ENCODE measurements at places on chromosomes 5 and 9.

DNA sequence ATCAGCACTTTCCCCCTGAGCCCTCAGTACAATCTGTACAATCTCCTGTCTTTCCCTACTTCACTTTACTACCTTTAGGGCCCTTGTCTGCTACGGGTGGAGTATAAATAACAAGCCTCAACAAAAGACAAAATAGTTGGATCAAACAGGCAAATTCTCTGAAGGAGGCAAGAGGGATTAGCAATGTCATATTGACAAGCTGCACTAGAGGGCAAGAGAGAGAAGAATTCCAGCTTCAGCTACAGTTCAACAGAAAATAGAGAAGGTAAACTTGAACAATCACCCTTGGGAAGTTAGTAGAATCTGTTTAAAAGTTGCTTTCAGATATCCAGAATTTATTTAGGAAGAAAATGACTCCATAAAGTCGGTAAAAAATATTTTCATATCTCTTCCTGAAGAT is 68.4 kb upstream of the IZUMO3 start:
- DNase-seq, result no peak

- DNase-seq, result no peak
These were observed 42.0 kb downstream of the SFXN1 start for GRCh38 chr5:175520321-175520720.

- DNase-seq, result no peak
These were observed 173.1 kb downstream of the SYK start for GRCh38 chr9:90974643-90975245.

DNA sequence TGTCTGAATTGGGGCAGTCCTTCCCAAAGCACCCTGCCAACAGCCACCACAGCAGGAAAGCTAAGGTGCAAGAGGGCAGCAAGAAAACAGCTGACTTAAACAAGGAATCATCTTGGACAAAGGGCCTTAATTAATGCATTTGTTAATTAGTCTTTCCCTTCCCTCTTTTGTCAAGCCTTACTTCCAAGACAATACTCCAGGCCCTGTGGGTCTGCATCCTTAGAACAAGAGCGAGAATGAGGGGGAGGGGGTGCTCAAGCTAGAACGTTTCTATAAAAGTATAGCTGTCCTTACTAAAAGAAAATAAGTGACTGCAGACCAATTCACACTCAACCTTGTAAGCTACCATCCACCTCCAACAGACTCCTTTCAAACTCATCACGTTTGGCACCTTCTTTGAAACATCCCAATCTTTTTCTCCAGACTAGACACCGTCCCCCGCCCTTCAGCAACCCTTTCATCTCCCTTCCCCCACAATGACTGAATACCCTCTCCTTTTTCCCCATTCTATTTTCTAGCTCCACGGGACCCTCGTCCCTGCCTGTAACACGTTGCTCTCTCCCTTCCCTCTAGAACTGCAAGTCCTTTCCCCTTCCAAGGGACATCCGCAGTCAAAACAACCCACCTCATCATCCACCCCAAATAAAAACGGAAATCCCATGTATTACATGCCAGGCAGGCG is 85.7 kb upstream of the RNF38 start:
- DNase-seq, result no peak

DNA sequence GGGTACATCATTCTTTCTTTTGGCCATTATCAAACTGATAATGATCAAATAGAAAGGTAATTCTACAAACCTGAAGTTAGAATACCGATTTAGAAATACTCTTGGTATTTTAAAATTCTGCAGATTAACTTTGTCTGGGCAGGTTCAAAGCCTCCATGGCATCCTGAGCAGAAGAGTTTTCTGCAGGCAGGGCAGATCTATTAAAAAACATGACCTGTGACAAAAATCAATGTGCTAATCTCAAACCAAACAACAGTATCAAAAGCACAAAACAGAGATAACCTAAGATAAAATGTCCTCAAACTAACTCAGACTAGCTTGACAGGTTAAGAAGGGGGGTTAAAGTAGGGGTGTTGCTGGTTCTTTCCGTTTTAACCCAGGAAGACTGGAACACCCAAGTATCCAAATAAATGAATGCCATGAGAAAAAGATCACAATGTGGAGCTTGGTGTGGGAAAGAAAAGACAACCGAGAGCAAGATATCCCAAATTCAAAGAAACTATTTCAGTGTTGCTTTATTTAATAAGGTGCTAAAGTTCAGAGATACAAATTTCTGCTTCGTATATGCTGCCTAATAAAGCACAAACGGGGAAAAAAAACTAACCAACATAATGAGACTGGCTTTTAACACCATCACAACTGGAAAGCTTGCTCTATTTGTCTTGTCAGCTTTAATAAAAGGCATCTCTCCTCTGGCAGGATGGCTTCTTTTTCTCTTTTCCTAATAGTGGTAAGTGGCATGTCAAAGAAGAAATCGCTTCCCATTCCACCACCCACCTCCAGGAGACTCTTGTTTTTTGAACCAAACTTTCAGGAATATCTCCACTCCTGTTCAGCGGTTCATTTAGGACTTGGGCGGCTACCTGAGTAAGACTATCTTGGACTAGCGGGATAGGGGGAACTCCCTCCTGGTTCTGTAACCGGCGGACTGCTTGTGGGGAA is 2.3 kb downstream of the EFNA5 start:
- no peak for DNase-seq

DNA sequence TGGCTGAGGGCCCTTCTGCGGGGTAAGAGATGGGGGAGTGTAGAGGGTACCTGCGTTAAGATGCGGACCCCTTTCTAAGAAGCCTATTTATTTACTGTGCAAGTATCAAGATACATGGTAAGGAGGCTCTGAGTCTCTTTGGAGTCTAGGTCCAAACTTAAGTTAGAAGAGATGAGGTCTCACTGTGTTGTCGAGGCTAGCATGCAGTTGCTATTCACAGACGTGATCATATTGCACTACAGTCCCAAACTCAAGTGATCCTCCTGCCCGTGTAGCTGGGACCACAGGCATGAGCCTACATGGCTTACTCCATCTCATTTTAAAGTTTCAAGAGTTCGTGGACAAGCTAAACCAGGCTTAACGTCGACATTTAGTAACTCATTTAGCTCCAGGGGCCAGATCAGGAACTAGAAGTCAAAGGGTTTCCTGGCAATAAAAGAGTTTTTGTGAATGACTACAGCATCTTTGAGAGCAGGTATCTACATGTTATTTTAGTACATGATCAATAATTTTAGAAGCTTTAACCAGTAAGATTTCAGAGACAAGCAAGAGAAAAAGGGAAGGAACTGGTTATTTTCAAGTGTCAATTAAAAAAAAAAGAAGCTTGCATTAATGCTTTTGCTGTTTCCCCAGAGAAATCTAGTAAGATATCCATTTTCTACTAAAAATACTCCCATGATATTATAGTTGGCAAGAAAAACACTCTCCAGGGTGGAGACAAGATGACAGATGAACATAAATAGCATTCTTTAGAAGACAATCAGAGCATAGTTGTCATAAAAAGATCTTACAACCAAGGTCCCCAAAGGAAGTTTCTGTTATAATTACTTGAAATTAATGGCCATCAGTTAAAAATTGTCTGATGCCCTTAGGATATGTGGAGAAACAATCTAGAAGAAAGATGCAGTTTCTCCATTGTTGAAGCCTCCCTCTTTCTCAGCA is 141.3 kb downstream of the SCAMP1 start:
- no peak for DNase-seq

- DNase-seq, result no peak
These were observed 186.4 kb downstream of the SLIT3 start for GRCh38 chr5:169114466-169115065.

DNA sequence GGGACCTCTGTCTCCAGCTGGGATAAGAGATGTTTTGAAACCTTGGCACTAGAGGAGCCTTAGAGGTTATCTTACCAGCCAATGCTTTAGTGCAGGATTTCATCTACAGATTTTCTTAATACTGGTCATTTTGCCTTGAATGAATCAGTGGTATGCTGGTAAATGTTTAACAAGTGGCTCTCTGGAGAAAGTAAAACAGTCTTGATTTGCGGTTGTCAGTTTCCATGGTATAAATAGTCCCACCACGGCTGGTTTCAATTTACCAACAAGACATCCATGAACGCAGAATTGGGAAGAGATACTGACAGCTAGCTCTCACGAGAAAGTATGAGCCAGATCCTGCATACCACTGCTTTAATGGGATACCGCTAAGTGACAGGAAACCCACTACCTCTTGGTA is 56.7 kb upstream of the CXCL14 start:
- no peak for DNase-seq

DNA sequence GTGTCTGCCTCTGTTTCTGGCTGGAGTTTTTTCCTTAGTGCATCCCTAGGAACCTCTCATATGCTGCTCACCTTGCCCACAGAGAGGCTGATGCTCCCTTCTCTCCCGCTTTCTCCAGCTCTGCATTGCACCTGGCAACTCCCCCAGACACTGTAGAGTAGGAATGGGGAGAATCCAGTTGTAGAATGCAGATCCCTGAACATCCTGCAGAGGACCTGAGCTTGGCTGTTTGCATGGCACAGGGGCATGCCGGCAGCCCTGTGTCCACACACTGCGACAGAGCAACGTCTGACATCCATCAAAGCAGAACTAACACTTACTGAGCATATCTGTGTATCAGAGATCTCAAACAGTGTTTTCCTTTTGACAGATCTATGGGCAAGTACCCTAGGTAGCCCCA is 19.9 kb downstream of the IDNK start:
- no peak for DNase-seq

DNA sequence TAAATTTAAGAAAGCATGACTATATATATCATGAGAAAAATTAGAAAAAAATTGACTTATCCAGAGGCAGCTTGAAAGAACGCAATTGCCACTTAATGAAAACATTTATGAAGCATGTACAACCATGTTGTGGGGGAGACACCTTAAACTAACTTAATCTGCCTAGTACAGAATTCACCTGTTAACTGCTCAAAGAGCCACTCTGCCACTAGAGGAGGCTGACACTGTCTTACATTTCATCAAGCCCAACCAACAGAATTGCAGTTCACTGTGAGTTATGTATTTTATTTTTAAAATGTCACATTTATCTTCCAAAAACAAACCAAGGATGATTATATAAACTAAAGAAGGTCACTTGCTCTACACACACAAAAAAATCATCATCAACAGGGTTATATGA is 252.9 kb downstream of the MLLT3 start:
- no peak for DNase-seq

- DNase-seq, result no peak
These were observed 170.5 kb downstream of the TLE4 start for GRCh38 chr9:79742110-79742721.

DNA sequence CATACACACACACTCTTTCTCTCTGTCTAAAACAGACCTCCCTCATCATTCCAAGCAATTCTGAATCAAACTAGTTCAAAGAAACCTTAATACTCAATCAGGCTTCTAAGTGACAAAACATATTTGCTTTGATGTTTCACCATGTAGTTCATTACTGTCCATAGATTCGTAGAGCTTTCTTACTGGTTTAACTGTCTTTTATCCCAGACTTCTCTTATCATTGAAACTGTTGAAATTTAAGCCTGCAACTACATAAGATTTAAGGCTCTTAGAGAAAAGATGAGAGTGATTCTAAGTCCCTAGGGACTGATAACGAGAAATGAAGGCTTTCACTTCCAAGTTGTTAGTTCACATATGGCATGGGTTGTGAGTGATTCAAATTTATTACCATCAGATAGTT is 11.0 kb upstream of the PLAC8L1 start:
- no peak for DNase-seq

GRCh38 chr9:112074250-112075008 is 100.7 kb downstream of the SUSD1 start:
- no peak for DNase-seq

- DNase-seq, result no peak
These were observed 360.3 kb downstream of the LRRC70 start for GRCh38 chr5:62938927-62939326.

GRCh38 chr5:36777105-36777757 is 99.3 kb upstream of the NIPBL start:
- DNase-seq, result no peak

- DNase-seq, result no peak
These were observed 84.7 kb downstream of the CSNK1A1 start for GRCh38 chr5:149466457-149466972.

DNA sequence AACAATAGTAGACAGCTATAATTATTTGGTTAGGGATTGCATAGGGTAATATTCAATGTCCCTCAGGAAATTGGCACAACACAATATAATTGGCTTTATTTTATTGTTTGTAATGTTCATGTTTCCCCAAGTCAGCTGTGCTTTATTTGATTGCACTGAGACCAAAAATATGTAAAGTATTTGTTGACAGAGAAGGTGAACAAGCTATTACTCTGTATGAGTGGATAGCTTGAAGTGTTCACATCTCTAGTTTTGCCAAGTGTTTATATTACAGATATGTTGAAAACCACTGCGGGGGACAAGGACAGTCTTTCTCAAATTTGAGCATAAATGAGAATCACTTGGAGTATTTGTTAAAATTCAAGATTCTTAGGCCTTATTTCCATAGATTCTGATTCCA is 83.3 kb downstream of the RAB3C start:
- no peak for DNase-seq

DNA sequence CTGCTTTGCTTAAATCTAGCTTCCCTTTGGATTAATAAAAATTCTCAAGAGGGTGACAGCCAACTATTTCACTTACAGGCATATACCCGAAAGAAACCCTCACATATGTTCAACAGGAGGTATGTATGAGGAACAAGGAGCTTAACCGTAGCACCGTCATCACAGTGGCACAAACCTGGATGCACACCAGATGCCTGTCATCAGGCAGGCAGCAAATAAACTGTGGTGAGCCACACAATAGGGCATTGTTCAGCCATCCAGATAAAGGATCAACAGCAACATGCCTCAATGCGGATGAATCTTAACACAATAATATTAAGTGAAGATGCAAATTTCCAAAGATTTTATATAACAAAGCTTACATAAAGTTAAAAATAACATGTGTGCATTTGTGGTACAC is 5.5 kb upstream of the TNFSF15 start:
- DNase-seq, result no peak

GRCh38 chr9:37911271-37911681 is 7.3 kb upstream of the SLC25A51 start:
- no peak for DNase-seq

DNA sequence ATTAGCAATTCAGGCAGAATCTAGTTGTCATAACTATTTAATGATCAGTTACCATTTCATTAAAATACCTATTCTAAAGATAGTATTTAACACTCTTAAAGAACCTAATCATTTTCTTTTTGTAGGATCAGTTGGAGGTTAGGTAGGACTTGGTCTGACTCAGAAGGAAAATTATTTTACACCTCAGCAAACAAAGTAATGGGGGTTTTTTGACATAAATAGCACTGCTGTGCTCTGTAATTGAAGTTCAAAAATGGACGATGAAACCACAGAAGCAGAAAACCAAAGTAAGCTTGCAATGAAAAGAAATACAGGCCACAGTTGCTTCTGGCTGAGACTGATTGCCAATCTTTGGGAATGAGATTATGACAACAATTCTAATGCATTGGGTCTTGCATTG is 187.0 kb upstream of the TRPM3 start:
- DNase-seq, result no peak

GRCh38 chr5:111173476-111173875 is 50.7 kb upstream of the CAMK4 start:
- DNase-seq, result no peak

GRCh38 chr5:172533058-172533398 is 78.7 kb upstream of the SH3PXD2B start:
- no peak for DNase-seq
